ENCODE measurements at places on chromosomes 3 and 15.

DNA sequence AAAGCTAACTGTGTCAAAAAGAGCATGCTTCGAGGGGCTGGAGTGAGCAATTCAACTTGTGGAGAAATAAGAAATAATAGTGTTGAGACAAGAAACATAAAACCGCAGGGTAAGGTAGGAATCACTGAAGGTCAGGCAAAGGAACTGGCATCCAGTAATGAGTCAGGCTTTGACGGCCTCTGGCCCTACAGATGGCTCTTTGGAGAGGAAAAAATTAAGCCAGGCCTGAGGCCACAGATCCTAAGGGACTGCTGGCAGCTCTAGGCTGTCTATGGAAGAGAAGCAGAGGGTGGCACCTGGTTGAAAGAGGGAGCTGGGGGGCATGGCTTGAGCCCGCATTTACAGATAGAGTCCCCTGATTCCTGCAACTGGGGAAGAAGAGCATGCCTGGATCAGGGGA is 28.6 kb upstream of the ZSCAN2 start:
- DNase-seq, result no peak

GRCh38 chr15:83982748-83983147 is 252.8 kb upstream of the GOLGA6L4 start:
- DNase-seq, result no peak

DNA sequence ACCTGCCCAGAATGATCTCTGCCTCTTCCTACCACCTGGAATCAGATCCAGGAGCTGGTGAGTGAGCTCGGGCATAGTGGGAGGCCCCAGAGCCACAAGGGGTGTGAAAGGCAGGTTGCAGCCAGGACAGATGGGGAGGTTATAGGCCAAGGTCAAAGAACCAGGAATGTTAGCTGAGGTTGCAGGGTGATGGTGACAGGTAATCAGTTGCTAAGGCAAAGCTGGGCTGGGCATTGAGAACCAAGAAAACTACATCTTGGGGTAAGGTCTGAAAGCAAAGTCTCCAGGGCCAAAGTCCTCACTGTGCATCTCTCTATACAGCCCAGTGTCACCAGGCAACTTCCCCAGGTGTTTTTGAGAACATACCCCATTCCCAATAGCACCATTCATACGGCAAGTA is 38.4 kb upstream of the SLC6A11 start:
- no peak for DNase-seq

GRCh38 chr15:41870689-41871081 is 23.2 kb downstream of the SPTBN5 start:
- no peak for DNase-seq

DNA sequence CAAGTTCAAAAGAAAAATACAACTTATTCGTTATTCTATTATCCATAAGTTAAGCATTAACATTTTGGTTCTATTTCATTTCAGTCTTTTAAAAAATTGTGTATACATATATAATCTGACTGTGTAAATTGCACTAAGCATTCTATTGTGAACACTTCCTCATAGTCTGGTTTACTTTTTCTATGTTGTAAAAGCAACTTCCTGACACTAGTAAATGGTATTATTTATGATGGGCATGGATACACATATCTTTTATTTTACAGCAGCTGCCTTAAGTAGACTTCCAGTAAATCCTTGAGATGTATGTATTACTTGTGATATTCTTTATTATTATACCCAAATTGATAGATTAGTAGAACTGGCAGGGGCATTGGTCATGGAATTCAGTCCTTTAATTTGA is 58.2 kb downstream of the FNDC3B start:
- DNase-seq, result no peak

GRCh38 chr3:170414202-170414663 is 4.4 kb upstream of the CLDN11 start:
- no peak for DNase-seq

DNA sequence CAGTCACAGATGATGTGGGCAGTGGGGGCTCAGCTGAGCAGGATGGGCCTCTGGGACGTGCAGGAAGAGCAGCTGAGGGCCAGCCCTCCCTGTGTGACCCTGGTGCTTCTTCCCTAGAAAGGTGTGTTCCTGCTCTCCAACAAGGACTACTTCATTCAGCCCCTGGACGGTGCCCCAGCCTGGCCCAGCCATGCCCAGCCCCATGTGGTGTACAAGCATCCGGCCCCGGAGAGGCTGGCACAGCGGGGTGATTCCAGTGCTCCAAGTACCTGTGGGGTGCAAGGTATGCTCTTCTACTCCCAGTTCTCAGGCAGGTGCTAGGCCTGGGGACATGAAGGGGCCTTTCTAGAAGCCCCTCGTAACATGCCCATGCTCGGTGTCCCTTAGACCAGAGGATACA is 38.3 kb downstream of the SAXO2 start:
- DNase-seq, result no peak

DNA sequence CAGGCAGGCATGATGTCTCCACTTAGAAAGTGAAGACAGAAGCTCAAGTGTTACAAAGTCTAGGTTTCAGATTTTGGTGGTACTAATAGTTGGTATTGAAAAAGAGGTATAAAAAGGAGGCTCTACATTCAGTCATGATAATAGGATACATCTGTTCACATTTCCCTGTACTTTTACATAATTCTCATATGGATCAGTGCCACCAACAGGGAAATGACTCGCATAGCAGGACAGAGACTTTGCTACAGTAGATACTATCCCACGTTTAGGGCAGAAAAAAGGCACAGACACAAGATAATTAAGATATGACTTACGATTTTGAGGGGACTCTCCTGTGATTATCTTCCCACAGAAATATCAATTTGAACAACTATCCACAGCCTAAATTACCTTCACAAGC is 1062.9 kb upstream of the EPHA6 start:
- DNase-seq, result no peak

GRCh38 chr15:91780387-91780786 is 73.1 kb upstream of the SLCO3A1 start:
- no peak for DNase-seq

DNA sequence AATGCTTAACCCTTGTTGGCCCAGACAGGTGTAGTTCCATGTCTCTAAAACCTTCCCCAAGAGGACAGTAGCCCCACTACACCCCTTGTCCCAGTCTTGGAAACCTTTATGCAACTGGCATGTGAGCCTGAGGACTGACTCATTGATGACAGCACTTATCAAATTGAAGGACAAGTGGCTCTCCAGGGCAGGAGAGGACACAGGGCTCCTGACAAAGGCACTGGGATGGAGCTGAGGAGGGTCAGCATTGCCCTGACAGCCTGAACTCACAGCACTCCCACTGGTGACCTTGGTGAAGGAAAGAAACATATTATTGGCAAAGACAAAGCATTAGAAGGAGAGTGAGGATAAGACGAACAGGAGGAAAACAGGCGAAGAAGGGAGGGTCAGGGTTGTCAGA is 139.9 kb downstream of the EPHB1 start:
- DNase-seq, result no peak

DNA sequence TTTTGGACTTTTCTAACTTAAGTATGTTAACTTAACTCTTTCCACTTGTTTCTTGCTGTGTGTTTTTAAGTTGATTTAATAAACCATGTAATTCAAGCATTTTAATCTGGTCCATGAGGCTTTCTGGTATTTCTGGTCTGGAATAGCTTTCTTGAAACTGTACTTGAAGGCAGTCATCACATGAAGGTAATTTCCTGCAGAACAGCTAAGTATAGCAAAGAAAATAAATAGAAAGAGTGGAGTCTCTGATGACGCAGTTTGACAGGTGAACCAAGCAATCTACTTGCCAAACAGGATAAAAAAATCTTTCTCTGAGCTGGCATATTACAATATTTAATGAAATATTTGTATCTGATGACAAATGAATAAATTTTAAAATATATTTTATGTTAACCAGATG is 74.9 kb downstream of the BTLA start:
- DNase-seq, result no peak

DNA sequence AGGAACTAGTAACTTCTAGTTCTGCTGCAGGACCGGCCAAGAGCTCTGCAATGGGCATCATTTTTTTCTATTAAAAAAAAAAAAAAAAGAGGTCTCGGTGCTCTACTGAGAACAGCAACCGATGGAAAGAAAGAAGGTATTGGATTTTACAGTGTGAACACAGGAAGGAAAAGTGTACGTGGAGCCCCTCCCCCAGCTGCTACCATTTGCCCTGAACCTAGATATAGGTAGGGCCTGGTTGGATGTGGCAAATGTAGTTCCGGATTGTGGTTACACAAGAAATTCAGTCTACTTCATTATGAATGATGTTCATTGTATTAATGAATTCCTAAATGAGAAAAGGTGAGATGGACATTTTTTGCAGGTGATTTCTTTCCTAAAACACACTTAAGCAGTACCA is 17.9 kb upstream of the PPARG start:
- DNase-seq, result no peak

- DNase-seq, result no peak
Observed at GRCh38 chr15:95669146-95669922, 661.2 kb upstream of the NR2F2 start.

- DNase-seq, result no peak
Observed at GRCh38 chr3:159775372-159775961, 213.2 kb upstream of the IL12A start.

DNA sequence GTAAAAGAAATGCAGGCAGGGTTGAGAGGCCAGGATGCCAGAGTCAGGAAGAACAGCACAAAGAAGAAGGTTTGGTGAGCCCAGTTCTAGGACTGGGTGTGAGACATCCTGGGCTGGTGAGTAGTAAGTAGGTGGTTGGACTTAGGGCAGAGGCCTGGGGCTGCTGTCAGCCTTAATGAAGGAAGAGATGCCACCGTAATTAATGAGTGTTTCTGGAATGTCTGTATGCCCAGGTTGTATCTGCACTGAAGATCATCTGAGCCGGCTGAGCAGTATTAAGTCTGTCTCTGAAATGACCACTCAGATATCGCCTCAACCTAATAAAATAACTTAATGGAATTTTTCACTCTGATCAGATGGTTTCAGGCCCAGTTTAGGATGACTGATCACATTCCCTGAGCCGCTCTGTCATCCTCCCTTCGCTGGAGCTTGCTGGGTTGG is 532.9 kb upstream of the IL12A start:
- no peak for DNase-seq

DNA sequence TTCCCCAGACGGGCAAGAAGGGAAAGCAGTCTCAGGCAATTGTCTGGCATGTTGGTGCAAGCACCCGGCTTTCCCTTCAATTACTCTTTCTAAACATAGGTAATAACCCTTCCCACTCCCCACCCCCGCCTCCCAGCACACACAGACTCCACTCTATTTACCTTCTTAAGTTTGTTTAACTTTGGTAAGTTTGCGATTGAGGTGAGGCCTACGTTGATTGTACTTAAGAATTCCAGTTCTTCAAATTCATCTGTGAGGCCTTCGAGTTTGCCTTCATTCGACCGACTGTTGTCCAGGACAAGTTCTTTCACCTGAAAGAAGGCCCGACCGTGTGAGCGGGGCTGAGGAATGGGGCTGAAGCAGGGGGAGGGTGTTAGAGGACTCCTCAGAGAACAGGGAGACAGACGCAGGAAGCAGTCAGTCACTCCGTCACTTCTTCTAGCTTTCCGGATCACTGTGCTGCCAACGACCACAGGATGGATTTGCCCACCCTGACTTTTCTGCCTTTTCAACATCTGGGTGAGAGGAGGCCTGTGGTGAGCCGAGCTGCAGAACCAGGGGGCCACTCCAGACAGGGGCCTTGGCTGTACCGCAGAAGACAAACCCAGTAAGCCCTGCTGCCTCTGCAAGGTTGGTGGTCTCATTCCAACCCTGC is 33.0 kb downstream of the ANP32A start:
- DNase-seq, result no peak

DNA sequence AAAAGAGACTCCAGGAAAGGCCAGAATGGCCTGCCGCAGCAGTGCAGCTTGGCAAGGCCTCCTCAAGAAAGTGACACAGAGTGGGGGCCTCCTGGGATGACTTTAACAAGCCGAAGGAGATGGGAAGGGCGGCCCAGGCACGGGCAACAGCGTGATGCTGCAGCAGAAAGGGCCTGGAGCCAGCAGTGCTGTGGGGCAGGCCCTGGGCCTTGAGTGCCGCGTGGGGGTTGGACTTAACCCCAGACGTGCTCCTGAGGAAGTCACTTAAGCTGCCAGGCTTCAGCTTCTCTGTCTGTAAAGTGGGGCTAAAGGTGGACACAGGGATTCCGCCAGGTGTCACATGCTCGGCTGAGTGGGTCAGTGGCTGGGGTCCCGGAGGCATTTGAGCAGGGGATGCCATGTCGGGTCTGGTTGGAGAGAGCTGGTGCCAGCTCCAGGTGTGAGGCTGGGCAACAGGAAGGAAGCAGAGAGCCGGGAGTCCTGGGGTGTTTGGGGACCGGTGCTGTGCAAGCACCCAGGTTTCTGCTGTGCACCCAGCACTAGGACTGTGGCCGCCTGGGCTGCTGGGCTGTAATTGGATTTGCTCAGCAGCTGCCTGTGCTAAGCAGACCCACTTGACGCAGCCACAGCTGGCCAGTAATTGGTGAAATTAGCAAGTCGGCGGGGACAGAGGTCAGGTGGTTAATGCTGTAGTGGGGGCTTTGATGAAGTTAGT is 7.8 kb downstream of the DNAJB8 start:
- DNase-seq, result no peak

DNA sequence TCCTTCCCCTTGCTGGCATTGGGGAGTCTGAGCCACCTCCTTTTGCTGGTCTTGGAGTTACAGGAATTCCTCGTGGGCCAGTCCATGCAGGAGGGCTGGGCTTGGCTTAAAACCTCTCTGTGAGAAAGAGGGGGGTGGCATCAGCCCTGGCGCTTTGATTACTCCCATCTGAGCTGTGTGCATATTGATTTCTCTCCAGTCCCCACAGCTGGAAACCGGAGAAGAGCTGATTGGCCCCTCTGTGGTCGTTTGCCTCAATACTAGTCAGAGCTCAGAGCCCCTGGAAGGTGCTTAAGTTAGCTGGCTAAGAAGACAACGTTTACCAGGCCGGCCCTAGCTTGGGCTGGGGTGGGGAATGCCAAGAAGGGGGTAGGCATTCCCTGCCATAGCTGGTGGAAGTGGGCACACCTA is 4.0 kb upstream of the RASGRF1 start:
- no peak for DNase-seq

- DNase-seq, result no peak
Observed at GRCh38 chr3:151265866-151266265, 12.5 kb downstream of the P2RY14 start.

DNA sequence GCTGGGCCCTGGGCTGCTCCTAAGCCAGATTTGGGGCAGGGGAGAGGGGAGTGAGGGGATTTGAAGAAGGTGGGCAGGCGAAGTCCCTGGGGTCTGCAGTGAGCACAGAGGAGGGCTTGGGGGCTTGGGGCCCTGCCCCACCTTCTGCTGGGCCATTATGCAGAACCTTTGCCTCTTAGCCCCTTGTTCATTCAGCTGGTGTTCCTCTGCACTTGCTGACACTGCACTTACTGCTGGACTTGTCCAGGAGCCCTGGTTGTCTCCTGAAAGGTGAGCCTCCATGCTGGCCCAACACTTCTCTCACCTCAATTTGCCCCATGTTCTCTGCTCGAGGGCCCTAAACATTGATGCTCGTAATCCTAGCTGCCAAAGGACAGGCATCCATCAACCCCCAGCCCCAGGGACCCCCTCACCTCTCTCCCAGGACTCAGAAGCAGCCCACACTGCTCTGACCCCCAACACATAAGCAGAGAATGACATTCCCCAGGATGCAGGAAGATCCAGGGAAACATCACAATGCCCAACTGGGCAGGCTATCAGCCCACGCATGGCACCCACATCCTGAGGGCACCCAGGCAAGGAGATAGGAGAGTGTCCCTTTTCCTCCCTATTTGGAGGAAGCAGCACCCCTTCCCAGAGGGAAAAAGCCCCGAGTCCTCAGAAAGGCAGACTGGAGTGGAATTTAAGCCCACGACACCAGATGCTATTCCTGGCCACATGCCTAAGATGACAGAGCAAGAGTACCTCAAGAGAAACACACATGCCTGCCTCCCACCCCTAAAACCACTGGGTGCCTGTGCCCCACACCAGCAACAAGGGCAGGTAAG is 76.8 kb downstream of the ADCY5 start:
- no peak for DNase-seq

All from epithelial cell of proximal tubule (primary cell).